SHP77 (cell line): ENCODE measurements at places on chromosomes 2 and 18.

DNA sequence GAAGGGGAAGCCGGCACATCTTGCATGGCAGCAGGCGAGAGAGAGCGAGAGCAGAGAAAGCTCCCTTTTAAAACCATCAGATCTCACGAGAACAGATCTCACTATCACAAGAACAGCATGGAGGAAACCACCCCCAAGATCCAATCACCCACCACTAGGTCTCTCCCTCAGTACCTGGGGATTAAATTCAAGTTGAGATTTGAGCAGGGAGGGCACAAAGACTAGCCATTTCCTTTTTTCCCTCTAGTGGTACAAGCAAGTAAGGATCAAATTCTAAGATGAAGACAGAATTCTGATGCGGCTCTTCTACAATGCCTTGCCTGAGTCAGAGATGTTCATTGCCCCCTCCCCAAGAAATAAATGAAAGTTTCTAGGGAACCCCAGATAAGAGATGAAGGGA lies 45.6 kb upstream of the ANKRD44 start:
- no peak for DNase-seq

GRCh38 chr2:201196003-201196402 lies 13.1 kb downstream of the CASP10 start:
- DNase-seq, result no peak

DNA sequence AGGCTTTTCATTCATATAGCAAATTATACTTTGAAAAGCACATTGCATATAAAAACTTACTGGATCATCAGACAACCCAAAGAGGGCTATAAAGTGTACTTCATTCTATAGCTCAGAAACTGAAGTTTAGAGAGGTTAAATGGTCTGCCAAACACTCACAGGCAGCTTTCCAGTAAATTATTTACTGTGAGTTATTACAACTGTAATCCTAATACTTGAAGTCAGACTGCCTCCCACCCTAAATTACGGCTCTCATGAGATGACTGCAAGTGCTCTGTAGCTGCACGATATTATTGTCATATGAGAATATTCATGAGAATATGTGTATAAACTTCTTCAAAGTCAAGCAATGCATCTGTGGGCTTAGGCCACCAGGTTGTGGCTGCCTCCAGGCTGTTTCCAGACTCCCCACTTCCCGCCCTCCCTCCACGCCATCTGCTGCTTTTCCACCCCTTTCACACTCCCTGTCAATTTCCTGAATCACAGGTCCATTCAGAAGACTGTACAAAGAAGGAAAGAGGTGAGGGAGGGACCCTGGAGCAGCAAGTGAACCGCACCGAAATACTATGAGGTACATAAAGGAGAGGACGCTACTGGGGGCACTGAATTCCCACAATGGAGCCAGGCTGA lies 111.1 kb upstream of the SPOPL start:
- no peak for DNase-seq

DNA sequence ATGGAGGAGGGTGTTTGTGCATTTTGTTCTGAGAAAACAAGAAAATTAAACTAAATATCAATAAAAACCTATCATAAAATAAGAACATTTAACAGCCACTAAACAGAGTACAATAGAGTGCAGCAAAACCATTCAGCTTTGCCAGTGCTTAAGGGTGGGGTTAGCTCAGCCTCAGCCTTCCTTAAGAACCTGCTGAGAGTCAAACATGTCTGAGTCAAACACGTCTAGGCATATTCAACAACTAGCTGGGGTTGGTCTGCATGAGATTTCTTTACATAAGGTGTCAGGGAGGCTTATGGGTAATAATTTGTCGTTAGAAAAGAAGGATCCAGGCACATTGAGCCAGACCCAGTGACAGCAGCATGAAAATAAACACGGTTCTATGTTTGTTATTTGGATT lies 298.2 kb downstream of the SP3 start:
- DNase-seq, result no peak

DNA sequence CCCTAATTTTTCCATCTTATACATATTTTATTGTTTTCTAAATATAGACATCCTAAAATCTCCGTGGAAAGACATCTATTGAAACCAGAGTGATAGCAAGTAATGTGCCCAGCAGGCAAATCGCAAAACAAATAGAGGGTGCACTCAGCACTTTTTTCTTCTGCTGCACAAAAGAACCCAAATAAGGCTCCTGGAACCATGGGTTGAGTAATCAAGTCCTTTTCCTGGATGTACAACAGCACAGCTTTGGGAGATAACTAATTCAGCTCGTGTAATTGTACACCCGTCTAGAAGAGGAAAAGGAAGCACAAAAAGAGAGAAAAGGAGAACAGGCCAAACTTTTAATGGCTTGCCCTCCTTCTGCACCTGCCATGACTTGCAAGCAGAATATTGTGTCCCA lies 126.9 kb upstream of the TLK1 start:
- no peak for DNase-seq

GRCh38 chr2:1750933-1751766 lies 6.8 kb upstream of the PXDN start:
- DNase-seq, result peak; percentile 95

DNA sequence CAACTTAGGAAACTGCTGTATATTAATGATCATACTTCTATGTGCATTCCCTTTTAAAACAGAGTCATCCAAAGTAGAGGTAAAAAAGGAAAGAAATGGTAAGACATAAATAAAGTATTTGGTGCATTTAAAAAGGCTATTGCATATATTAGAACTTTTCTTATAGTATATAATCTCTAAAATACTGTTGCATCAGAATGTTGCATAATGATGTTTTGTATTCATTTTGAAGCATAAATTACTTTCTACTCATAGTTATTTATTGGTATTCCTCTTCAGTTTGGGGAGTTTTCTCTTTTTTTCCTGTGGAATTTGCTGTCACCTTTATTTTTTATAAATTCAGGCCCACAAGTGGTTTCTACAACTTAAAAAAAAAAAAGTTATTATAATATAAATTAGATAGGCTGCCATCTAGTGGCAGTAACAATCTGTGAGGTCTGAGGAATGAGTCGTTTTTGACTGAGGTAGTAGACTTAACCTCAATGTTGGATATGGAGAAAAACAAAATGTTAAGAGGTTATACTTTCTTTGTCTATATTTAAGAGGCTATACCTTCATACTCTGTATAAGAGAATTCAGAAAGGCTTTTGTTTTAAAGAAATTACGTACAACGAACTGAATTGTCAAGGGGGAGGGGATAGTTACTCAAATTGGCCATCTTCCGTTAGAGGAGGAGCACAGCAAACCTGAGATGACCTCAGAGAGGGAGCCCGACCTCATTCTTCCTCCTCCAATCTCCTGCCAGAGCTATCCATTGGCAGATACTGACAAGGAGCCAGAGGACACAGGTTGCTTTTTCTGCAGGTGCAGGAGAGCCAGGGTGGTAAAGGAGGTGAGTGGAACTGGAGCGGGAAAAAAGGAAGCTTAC lies 23.8 kb downstream of the ANKAR start:
- DNase-seq, result peak; percentile 24

DNA sequence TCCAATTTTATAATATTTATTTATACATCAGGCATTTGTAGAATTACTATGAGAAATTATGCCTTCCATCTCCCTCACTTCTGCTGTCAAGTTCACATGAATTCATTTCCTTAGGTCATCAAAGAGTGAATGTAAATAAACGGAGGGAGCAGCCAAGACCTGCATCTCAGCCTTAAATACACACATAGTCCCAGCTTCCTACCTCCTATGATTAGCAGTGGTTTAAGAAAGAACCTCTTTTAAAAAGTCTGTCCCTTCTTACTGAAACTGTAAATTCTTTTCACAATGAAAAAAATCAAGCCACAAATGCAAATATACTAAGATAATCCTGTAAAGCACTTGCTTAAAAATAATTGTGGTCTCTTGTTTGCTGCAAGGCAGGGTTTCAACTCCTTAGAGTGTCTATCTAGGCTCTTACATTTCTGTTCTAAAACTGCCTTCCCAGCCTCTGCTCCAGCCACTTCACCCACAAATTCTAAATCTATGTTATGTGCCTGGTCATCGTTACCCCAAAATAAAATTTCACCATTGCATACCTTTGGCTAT lies 532.7 kb upstream of the FSHR start:
- no peak for DNase-seq

- DNase-seq, result no peak
Measured at GRCh38 chr2:27021253-27022049, 11.3 kb upstream of the TMEM214 start.

GRCh38 chr2:75703589-75704287 lies 7.0 kb downstream of the GCFC2 start:
- DNase-seq, result no peak

DNA sequence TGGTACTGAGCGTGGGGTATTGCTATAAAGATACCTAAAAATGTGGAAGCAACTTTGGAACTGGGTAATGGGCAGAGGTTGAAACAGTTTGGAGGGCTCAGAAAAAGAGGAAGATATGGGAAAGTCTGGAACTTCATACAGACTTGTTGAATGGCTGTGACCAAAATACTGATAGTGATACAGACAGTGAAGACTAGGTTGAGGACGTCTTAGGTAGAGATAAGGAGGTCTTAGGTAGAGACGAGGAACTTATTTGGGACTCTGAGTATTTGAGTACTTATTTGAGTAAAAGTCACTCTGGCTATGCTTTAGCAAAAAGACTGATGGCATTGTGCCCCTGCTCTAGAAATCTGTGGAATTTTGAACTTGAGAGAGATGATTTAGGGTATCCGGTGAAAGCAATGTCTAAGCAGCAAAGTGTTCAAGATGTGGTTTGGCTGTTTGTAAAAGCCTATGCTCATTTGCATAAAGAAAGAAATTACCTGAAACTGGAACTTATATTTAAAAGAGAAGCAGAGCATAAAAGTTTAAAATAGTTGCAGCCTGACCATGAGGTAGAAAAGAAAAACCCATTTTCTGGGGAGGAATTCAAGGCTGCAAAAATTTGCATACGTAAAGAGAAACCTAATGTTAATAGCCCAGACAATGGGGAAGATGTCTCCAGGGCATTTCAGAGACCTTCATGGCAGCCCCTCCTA lies 219.6 kb downstream of the PDE1A start:
- no peak for DNase-seq

- no peak for DNase-seq
Measured at GRCh38 chr2:144515696-144516410, 4.1 kb downstream of the ZEB2 start.

GRCh38 chr2:143084462-143084861 lies 44.8 kb upstream of the ARHGAP15 start:
- no peak for DNase-seq
